ENCODE measurements at places on chromosomes 3 and 15. TPM values are rescaled to one million over a fixed set of nuclear protein-coding genes. Genes with fewer than 3 reads are reported as not detected.

Gene CELF6
- 1.5 TPM for total RNA-seq

- no peak for DNase-seq
Observed at GRCh38 chr15:82936966-82937711, 15.4 kb downstream of the HOMER2 start.

DNA sequence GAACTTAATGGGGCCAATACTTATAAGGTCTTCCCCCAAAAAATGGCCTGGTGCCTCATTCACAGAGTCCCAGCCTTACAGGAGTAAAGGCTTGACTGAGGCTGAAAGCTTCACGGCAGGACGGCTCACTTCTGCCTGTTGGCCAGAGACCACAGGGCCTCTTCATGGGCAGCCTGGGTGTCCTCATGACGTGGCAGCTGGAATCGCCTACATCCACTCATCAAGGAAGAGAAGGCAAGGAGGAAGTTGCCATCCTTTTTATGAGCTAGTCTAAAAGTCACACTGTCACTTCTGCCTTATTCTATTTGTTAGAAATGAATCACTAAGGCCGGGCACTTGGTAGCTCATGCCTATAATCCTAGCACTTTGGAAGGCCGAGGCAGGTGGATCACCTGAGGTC lies 89.3 kb upstream of the DGKG start:
- no peak for DNase-seq

Gene SLC30A4
- 10.6 TPM for total RNA-seq

Gene TMC3
- total RNA-seq = not detected

DNA sequence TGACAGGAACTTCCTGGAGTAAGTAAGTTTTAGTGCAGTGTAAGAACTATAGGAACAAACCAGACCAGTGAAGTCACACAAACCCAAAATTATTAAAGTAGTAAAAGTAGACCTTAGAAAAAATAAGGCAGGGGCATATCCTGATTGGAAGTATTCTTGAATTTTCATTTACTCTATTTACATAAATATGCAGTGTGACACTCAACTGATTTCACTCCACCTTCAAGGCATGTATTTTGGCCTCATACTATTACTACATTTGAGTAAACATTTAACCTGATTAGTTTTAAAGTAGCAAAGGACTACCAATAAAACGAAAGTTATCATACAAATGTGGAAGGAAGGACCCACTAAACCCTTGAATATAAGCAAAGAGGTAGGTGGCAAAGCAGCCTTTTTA lies 22.8 kb downstream of the TRNT1 start:
- no peak for DNase-seq

GRCh38 chr3:180142041-180142440 lies 105.3 kb upstream of the PEX5L start:
- DNase-seq = no peak

GRCh38 chr3:83393276-83393675 lies 1565.5 kb upstream of the CADM2 start:
- no peak for DNase-seq

DNA sequence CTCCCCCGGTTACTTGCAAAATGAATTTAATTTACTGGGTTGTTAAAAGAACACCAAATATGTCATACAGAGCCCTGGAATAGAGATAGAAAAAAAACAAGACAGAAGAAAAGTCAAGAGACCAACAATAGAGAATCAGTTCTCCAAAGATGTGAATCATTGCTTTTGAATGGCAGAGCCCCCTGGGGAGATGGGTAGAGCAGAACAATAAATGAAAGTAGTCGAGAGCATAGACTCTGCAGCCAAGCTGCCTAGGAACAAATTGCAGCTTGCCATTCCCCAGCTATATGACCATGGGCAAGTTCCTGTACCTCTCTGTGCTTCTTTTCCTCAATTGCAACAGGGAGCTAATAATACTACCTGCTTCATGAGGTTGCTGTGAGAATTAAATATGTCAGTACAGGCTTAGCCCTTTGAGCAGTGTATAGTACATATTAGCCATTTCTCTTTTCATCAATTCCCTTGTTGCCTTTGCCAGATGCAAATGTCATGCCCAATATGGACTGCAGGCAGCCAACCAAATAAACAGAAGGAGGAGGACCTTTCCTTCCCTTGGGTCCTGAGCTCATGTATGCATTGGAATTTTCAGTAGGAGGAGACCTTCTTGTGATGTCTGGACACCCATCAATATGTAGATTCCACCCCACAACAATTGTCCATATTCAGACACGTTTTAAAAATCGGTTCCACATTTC lies 25.0 kb upstream of the BFSP2 start:
- DNase-seq = no peak

Gene ERICH6
- total RNA-seq = not detected

Gene DZIP1L
- total RNA-seq = 3.5 TPM

DNA sequence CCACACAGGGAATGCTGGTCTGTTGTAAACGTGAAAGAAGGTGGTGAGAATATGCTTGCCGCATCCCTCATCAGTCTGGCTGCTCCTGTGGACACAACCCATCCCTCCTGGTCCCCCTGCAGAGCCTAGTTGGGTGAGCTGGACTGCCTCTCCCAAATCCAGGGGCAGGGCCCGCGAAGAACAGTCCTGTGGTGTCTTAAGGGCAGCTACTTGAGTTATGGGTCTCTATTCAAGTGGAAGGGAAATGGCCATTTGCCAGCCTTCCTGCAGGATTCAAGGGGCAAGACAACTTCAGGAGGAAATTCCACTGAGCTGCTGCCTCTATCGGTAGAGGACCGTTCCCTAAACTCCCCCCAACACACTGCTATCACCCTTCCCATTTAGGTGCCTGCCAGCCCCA lies 98.9 kb downstream of the IQSEC1 start:
- DNase-seq = no peak

GRCh38 chr3:42719002-42719401 lies 16.4 kb upstream of the HHATL start:
- no peak for DNase-seq

Gene DALRD3
- total RNA-seq = 35.2 TPM

- no peak for DNase-seq
Observed at GRCh38 chr15:88018869-88019641, 237.5 kb downstream of the NTRK3 start.
